Spinal cord (tissue), 10 donors: ENCODE measurements at places on chromosomes 3 and 15. TPM values are rescaled to one million over a fixed set of nuclear protein-coding genes. Genes with fewer than 3 reads are reported as not detected.

The KNG1 gene
- polyA plus RNA-seq: 0.45 TPM

The NDUFB4 gene
- polyA plus RNA-seq: 186 TPM

The TMCO5A gene
- polyA plus RNA-seq: not detected

The TMEM87A gene
- polyA plus RNA-seq: 56.5 TPM

The SORD gene
- polyA plus RNA-seq: 21.0 TPM

The OR5K2 gene
- polyA plus RNA-seq: 0.26 TPM

The SPESP1 gene
- polyA plus RNA-seq: 5.2 TPM

The LRRC15 gene
- 0.14 TPM for polyA plus RNA-seq

The TRH gene
- polyA plus RNA-seq: 23.6 TPM

The DCP1A gene
- 17.0 TPM for polyA plus RNA-seq

The FAM131A gene
- 57.3 TPM for polyA plus RNA-seq

The CASR gene
- 1.4 TPM for polyA plus RNA-seq

The TNFAIP8L3 gene
- 7.1 TPM for polyA plus RNA-seq

The SLC6A1 gene
- polyA plus RNA-seq: 255 TPM

The OR5K3 gene
- polyA plus RNA-seq: not detected

The SAMMSON gene
- polyA plus RNA-seq: 0.21 TPM

The LOXL1 gene
- polyA plus RNA-seq: 20.5 TPM

The WNT5A gene
- polyA plus RNA-seq: 23.2 TPM

The LMAN1L gene
- polyA plus RNA-seq: not detected

The GOLGA6L7 gene
- polyA plus RNA-seq: 4.7 TPM

The ACOX2 gene
- polyA plus RNA-seq: 20.1 TPM

The THAP10 gene
- 19.3 TPM for polyA plus RNA-seq

The P2RY14 gene
- polyA plus RNA-seq: 1.3 TPM

The KLF15 gene
- 26.9 TPM for polyA plus RNA-seq

The SEMA6D gene
- 160 TPM for polyA plus RNA-seq

The LMLN gene
- 10.0 TPM for polyA plus RNA-seq

The SLC28A1 gene
- 0.13 TPM for polyA plus RNA-seq

The HPS3 gene
- polyA plus RNA-seq: 21.6 TPM

The ANKRD34C gene
- 0.48 TPM for polyA plus RNA-seq

The FILIP1L gene
- polyA plus RNA-seq: 4.8 TPM
